ENCODE measurements at places on chromosomes 12 and 14.
A peak's percentile ranks its signal among the peaks of the same experiment; 100 is the strongest.

- no peak for DNase-seq
These were observed 193.6 kb upstream of the NUDT4 start for GRCh38 chr12:93183940-93184671.

GRCh38 chr14:99605299-99605961, 1.4 kb upstream of the CCDC85C start:
- DNase-seq, result no peak

DNA sequence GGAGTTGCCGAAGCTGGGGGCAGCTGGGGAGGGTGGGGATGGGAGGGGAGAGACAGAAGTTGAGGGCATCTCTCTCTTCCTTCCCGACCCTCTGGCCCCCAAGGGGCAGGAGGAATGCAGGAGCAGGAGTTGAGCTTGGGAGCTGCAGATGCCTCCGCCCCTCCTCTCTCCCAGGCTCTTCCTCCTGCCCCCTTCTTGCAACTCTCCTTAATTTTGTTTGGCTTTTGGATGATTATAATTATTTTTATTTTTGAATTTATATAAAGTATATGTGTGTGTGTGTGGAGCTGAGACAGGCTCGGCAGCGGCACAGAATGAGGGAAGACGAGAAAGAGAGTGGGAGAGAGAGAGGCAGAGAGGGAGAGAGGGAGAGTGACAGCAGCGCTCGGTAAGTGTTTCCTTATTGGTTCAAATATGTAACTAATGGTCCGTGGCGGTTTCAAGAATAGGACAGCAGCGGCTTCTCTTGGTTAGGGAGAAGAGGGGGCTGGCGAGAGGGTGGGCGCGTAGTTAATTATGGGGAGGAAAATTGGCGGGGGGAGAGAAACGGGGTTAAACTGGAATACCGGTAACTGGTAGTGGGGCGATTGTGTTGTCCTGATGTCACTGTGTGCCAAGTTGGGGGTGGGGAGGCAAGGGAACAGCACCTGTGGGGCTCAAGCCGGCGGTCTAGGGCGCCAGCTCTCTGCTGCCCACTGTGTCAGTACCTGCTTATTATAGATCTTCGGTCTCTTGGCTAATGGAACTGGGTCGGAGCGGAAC, 8.4 kb downstream of the HOXC8 start:
- no peak for DNase-seq

DNA sequence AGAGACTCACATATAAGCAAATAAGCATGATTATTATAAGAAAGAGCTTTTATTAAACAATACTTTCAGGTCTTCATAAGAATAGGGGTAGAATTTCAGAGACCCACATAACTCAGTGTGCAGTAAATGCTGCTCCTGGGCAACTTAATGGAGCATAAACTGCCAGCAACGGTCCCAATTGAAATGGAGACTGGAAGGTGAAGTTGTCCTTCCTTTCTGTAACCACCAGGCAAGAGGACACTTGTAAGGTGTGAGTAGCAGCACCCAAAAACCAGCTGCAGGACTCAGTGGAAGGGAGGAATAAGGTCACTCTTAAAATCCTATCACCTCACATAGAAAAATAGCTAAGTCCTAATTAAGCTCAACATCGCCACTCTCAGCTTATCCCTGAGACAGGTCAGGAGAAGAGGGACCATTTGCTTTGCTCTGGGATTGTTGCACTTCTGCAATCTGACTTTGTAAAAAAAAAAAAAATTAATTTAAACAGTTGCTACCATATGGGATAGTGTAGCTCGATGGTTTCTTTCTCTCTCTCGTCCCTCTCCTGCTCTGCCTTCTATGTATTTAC, 22.7 kb upstream of the LTA4H start:
- DNase-seq, result no peak

DNA sequence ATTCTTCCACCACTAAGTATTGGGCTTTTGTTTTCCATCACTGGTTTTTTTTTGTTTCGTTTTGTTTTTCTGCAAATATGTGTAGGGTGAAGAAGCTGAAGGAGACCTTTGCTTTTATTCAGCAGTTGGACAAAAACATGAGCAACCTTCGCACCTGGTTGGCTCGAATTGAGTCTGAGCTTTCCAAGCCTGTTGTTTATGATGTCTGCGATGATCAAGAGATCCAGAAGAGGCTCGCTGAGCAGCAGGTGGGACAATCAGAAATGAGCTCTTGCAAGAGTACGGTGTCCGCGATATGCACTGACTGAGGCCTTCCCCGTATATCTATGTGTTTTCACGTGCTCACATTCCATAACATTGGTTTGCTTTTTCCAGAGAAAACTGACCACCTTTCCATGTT, 91.5 kb downstream of the ESR2 start:
- no peak for DNase-seq

DNA sequence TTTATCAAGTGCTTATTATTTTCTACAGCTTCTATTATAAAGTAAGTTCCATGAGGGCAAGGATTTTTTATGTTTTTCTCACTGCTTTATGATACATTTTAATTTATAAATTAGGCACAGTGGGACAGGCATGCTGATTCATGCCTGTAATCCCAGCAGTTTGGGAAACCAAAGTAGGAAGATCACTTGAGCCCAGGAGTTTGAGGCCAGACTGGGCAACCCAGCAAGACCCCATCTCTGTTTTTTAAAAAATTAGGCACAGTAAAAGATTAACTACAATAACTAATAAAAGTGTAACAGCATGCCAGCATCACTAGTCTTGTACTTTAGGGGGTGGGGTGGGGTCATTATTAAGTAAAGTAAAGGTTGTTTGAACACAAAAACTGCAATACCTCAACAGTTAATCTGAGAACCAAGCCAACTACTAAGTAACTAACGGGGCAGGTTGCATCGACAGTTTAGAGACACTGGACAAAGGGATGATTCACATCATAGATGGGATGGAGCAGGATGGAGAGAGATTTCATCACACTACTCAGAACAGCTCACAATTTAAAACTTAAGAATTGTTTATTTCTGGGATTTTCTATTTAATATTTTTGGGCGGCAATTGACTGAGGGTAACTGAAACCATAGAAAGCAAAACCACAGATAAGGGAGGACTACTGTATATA, 119.5 kb downstream of the PLEKHA5 start:
- DNase-seq, result no peak

DNA sequence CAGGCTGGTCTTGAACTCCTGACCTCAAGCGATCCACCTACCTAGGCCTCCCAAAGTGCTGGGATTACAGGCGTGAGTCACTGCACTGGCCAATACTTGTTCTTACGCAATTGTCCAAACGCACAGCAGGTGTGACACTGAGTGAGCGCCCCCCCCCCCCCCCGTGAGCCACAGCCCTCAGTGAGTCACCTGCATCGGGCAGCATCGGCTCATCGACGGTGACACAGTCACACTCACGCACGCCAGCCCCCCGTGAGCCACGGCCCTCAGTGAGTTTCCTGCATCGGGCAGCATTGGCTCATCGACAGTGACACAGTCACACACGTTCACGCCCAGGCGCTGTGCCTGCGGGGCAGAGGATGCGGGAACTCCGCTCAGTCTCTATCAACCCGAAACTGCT, 42.5 kb downstream of the GALNT9 start:
- no peak for DNase-seq

- no peak for DNase-seq
These were observed 6.4 kb downstream of the MLXIP start for GRCh38 chr12:122084857-122085405.

GRCh38 chr12:26940516-26941214, 2.4 kb downstream of the FGFR1OP2 start:
- DNase-seq, result peak; percentile 80

- DNase-seq, result no peak
These were observed 16.5 kb downstream of the JAG2 start for GRCh38 chr14:105151838-105152793.
